ENCODE measurements at places on chromosomes 5 and 9.

- DNase-seq = no peak
Observed at GRCh38 chr5:96120120-96120519, 158.5 kb upstream of the ELL2 start.

- DNase-seq = no peak
Observed at GRCh38 chr5:36599986-36600779, 6.2 kb upstream of the SLC1A3 start.

DNA sequence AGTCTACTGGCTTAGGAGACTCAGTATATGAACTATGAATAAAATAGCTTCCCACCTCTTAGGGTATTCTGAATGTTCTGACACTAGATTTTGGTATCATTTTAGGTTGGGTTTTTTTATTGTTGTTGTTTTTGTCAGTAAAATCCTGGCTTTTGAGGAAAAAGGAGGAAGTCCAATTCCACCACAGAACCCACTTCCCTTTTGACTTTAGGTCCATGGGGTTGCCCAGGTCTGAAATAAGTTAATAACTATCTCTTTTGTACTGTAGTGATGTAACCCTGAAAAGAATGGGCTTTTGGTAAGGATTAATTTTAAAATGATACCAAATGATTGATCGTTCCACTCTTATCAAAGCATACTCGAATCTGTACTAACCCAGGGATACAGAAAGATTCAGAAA, 29.1 kb upstream of the IL12B start:
- DNase-seq = no peak

- no peak for DNase-seq
Observed at GRCh38 chr9:116795821-116796220, 108.7 kb downstream of the TRIM32 start.

DNA sequence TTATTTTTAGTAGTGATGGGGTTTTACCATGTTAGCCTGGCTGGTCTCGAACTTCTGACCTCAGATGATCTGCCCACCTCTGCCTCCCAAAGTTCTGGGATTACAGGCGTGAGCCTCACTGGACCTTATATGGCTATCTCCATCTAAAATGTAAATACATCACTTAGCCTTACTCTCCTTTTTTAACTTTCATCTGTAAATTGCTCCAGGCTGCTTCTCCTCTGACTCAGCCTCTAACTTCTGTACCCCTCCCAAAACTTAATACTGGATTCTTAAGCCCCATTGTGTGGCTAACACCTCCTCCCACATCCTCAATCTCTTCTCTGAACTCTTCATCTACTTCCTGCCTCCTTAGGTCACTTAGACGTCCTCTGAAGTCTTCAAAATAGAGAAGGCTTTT, 4.0 kb downstream of the SNX30 start:
- DNase-seq = no peak

DNA sequence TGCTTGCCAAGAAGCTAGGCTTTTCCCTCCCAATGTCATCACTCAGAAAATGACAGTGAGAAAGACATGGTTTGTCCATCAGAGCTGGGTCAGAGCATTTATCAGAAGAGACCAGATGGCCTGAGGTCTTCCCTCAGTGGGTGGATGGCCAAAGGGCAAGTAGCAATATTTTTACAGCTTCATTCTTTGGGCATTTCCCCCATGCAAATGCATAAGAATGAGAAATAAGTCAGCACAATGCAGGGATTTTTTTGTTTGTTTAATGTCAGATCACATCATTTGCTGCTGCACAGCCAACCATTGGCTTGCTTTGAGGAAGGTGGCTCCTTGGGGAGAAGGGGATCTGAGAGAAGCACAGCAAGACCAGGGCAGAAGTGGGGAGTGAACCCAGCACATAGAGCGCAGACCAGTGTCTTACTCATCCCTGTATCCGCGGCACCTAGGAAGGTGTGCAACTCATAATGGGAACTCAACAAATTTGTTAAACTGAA, 209.6 kb downstream of the SEMA6A start:
- no peak for DNase-seq

GRCh38 chr9:79610019-79610631, 38.4 kb downstream of the TLE4 start:
- peak; percentile 74 for DNase-seq

DNA sequence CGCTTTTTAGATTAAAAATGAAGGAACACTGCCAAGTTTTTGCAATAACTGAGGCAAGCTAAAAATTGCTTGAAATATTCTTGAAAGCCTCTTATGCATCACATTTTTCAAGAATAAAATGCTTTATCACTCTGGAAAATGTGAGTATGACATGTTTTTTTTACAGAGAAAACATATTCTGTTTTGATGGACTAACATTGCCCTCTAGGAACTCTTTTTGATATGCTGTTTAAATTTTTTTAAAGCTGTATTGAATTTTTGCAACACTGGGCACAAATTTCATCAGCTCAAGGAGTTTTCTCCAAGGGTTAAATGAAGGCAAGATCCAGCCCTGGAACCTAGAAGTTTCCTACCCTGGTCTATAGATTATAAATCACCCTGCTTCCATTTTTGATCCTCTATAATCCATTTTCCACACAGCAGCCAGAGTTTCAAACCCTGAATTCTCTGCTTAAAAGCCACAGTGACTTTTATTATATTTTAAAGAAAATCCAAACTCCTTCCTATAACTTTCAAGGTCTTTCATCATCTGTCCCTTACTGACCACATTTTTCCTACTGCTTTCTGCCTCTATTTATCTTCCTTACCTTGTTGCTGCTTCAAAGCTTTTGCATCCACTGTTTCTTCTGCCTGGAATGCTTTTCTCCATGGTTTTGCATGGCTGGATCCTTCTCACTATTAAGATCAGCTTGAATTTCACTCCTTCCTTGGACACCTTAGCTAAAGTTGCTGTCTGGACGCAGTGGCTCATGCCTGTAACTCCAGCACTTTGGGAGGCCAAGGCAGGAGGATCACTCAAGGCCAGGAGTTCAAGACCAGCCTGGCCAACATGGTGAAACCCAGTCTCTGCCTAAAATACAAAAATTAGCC, 60.9 kb downstream of the IL31RA start:
- no peak for DNase-seq
